Neural crest cell (in vitro differentiated cells): ENCODE measurements at places on chromosomes 7 and 10.

GRCh38 chr10:17154116-17154515 lies 24.5 kb upstream of the CUBN start:
- no peak overlapping the region for H3K4me3 ChIP-seq
- no peak overlapping the region for H3K27ac ChIP-seq
- no peaks in the 10 kb centered on the region for H3K27me3 ChIP-seq
- no peaks in the 10 kb centered on the region for H3K36me3 ChIP-seq
- peaks cover 8% of the 10 kb centered on the region for H3K4me1 ChIP-seq

DNA sequence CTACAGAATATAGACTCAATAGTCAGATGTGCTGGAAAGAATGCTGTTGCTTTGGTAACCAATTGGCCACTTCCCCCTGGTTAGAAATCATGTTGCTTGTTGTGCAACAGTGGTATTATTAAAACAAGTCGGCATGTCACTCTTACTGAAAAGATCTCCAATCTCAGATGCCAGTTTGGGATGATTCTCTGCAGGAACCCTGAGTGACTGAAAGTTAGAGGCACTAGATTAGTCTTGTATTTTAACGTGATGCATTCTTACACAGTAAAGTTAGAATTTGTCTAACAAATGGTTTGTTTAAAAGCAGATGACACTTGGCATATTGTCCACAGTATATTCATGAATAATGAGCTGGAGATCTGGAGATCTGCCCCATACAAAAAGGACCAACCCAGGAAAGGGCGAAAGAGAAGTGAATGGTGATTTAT lies 287.6 kb downstream of the TWIST1 start:
- H3K36me3 ChIP-seq, result no peaks in the 10 kb centered on the region
- H3K4me3 ChIP-seq, result no peak overlapping the region
- H3K4me1 ChIP-seq, result peaks cover 21% of the 10 kb centered on the region
- H3K27me3 ChIP-seq, result no peaks in the 10 kb centered on the region
- H3K27ac ChIP-seq, result no peak overlapping the region

- no peak for DNase-seq
- peaks cover 3% of the 10 kb centered on the region for H3K36me3 ChIP-seq
- no peaks in the 10 kb centered on the region for H3K4me1 ChIP-seq
These were observed 33.8 kb downstream of the IL15RA start for GRCh38 chr10:5943536-5943935.

DNA sequence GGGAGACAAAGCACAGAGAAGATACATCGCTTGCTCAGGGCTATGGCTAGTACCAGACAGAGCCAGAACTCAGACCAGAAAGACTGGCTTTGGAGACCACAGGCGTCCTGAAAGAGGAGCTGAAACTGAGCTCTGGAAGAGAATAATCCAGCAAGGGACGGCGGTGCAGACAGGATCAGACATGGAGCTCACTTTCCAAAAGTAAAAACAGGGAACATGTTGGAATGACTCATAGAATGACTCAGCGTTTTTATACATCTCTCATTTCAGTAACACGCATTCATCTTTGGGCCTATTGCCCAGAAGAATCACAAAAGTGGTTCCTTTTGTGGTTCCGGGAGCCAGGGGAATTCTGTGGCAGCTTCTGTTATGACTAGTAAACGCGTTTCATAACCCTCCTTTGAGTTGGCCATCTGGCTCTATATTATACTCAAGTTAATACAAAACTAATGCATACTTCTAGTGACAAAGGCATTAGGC lies 37.2 kb downstream of the PLEKHS1 start:
- H3K27ac ChIP-seq, result peak overlapping the region; percentile 82
- peaks cover 4% of the 10 kb centered on the region for H3K4me1 ChIP-seq
- no peaks in the 10 kb centered on the region for H3K36me3 ChIP-seq
- no peak overlapping the region for H3K4me3 ChIP-seq

GRCh38 chr7:138036135-138036534 lies 34.2 kb upstream of the CREB3L2 start:
- H3K27ac ChIP-seq, result no peak overlapping the region
- DNase-seq, result no peak
- no peaks in the 10 kb centered on the region for H3K27me3 ChIP-seq
- H3K4me3 ChIP-seq, result no peak overlapping the region

DNA sequence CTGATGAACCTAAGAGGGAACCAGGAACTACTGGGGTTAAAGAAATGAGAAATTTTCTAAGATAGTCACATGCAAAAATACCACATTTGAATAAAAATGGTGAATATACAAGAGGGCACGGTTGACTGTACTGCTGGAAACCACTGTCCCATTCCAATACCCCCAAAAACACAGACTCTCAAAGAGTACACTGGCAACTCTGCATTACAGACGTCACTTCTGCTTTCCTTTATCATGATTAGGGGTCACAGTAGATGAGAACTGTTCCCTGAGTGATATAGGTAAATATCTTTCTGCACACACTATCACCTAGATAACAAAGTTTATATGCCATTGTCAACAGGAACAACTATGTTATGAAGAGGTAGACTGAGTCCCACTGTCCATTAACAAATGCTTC lies 69.5 kb downstream of the RAPGEF5 start:
- H3K4me3 ChIP-seq, result no peak overlapping the region
- H3K27ac ChIP-seq, result no peak overlapping the region
- no peak for DNase-seq

DNA sequence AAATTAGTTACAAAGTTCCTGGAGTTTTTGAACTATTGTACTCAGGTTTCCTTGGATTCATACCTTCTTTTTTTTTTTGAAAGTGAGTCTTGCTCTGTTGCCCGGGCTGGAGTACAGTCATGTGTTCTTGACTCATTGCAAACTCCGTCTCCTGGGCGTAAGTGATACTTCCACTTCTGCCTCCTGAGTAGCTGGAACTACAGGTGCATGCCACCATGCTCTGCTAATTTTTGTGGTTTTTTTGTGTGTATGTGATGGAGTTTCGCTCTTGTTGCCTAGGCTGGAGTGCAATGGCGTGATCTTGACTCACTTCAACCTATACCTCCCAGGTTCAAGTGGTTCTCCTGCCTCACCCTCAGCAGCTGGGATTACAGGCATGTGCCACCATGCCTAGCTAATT lies 22.3 kb downstream of the MCM10 start:
- H3K4me3 ChIP-seq, result no peak overlapping the region

GRCh38 chr7:74002474-74003017 lies 25.4 kb upstream of the ELN start:
- peak overlapping the region; percentile 16 for H3K27ac ChIP-seq
- no peaks in the 10 kb centered on the region for H3K36me3 ChIP-seq
- H3K4me3 ChIP-seq, result no peak overlapping the region
- no peak for DNase-seq
- no peaks in the 10 kb centered on the region for H3K27me3 ChIP-seq
